ENCODE measurements at places on chromosomes 1 and 21. TPM values are rescaled to one million over a fixed set of nuclear protein-coding genes. Genes with fewer than 3 reads are reported as not detected.

- no peaks in the 10 kb centered on the region for H3K27me3 ChIP-seq
- no peak overlapping the region for H3K4me3 ChIP-seq
- H3K4me1 ChIP-seq = no peaks in the 10 kb centered on the region
- no peak for DNase-seq
Observed at GRCh38 chr1:39462074-39462473, 29.4 kb upstream of the BMP8A start.

DNA sequence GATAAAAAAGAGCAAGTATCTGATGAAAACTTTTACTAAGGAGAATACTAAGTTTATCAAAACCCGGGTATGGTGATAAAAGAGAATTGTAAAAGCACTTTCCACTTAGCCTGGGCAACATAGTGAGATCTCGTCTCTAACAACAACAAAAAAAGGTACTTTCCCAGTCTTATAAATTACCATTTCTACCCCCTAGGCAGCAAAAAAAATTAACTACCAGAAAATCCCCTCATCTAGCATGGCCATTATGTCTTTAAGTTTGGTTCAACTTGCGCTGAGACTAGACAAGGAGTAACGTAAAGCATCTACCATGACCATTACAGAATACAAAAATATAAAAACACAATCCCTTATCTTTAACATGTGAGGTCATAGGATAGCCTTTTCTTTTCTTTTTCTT lies 78.6 kb upstream of the SLFNL1 start:
- H3K4me1 ChIP-seq = no peaks in the 10 kb centered on the region
- H3K36me3 ChIP-seq = no peaks in the 10 kb centered on the region

GRCh38 chr1:229841230-229841629 lies 215.2 kb downstream of the URB2 start:
- H3K4me3 ChIP-seq = no peak overlapping the region
- H3K4me1 ChIP-seq = no peaks in the 10 kb centered on the region
- DNase-seq = no peak
- peaks cover 25% of the 10 kb centered on the region for H3K27me3 ChIP-seq
- no peaks in the 10 kb centered on the region for H3K36me3 ChIP-seq
- no peak overlapping the region for H3K27ac ChIP-seq

DNA sequence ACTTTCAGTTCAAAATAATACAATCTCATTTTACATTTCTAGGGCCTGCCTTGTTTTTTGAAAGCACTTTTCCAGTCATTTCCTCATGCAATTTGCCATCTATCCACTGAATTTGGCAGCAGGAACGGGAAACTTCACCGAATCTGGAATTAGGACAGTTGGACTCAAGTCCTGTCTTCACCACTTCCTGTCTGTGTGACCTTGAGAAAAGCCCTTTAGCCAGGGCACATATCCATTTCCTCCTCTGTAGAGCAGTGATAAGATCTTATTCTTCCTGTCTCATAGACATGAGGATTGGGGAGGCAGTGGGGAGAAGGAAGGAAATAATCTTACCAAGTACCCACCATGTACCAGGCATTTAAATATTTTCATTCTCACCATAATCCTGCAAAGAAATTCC lies 12.0 kb downstream of the VAV3 start:
- no peak overlapping the region for H3K27ac ChIP-seq
- no peaks in the 10 kb centered on the region for H3K36me3 ChIP-seq
- no peaks in the 10 kb centered on the region for H3K27me3 ChIP-seq
- H3K4me1 ChIP-seq = peaks cover 29% of the 10 kb centered on the region
- H3K4me3 ChIP-seq = no peak overlapping the region

TNFSF4 gene
- 5.0 TPM for total RNA-seq

DNA sequence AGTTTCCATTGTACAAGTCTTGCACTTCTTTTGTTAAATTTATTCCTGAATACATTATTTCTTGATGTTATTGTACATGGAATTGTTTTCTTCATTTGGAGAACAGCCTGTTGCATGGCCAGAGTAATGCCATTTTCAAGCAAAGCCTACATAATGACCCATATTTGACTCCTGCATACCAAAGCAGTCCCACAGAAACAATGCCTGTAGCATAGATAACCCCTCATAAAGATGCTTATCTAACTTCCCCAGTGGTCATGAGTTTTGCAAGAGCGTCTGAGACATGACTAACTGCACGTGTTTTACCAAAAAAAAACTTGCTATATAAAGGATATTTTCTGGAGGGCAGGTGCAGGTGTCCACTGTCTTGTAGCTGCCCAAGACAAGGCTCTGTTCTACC lies 30.3 kb upstream of the RLF start:
- peaks cover 2% of the 10 kb centered on the region for H3K4me1 ChIP-seq
- peaks cover 13% of the 10 kb centered on the region for H3K27me3 ChIP-seq
- no peaks in the 10 kb centered on the region for H3K36me3 ChIP-seq

- H3K27me3 ChIP-seq = peaks cover 33% of the 10 kb centered on the region
- H3K36me3 ChIP-seq = peaks cover under 1% of the 10 kb centered on the region
- no peak for DNase-seq
- H3K4me1 ChIP-seq = peaks cover 17% of the 10 kb centered on the region
- no peak overlapping the region for H3K4me3 ChIP-seq
- no peak overlapping the region for H3K27ac ChIP-seq
Observed at GRCh38 chr1:997713-997992, 2.2 kb downstream of the HES4 start.

DNA sequence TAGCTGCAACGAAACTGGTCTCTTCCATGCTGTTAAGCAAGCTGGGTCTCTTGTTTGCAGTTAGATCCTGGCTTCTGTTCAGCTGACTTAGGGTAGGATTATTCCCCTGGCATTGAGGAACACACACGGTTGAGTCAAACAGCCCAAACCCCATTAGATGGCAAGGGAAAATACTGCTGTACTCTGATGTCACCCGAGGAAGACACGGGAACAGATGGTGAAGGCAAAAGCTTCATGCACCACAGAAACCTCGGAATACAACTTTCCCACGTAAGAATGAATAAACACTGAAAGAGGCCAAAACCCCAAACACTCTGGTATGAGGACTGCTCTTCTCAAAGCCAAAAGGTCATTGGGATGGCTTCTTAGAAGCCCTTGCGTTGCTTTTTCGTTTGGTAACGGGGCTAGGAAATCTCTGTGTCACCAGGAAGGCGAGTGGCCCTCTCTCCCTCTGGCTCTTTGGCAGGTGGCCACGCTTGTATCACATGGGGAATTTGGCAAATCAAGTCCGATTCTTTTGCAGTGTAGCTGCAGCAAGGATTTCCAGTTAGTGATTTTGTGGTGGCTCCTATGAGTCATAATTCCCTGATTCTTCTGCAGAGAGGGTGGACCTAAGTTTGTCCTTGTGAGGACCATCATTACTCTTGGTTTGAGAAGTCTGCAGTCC lies 16.7 kb upstream of the LYST start:
- peaks cover 3% of the 10 kb centered on the region for H3K36me3 ChIP-seq
- H3K4me1 ChIP-seq = peaks cover 64% of the 10 kb centered on the region
- H3K4me3 ChIP-seq = peak overlapping the region; percentile 24
- DNase-seq = no peak
